Kidney epithelial cell (primary cell): ENCODE measurements at places on chromosomes 2 and 18. TPM values are rescaled to one million over a fixed set of nuclear protein-coding genes. Genes with fewer than 3 reads are reported as not detected.

Gene PSMA8
- total RNA-seq = not detected in 2 replicates

Gene DSC3
- 3.3 and 3.4 TPM in 2 replicates for total RNA-seq

DNA sequence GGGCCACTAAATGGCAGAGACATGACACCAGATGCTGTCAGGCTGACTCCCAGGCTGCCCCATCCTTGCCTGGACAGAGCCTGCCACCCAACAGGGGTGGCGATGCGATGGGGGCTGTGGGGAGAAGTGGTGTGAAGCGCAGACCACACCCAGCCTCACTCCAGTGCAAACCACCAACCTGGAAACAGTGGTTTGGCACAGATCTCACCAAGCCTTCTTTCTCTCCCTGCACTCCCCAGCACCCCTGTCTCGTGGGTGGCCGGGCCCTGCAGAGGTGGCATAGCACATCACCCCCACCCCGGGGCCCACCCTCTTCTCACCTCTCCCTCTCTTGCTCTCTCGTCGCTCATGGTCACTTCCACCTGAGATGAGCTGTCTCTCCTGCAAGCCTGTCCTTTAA lies 32.6 kb downstream of the CIB4 start:
- DNase-seq = no peak

DNA sequence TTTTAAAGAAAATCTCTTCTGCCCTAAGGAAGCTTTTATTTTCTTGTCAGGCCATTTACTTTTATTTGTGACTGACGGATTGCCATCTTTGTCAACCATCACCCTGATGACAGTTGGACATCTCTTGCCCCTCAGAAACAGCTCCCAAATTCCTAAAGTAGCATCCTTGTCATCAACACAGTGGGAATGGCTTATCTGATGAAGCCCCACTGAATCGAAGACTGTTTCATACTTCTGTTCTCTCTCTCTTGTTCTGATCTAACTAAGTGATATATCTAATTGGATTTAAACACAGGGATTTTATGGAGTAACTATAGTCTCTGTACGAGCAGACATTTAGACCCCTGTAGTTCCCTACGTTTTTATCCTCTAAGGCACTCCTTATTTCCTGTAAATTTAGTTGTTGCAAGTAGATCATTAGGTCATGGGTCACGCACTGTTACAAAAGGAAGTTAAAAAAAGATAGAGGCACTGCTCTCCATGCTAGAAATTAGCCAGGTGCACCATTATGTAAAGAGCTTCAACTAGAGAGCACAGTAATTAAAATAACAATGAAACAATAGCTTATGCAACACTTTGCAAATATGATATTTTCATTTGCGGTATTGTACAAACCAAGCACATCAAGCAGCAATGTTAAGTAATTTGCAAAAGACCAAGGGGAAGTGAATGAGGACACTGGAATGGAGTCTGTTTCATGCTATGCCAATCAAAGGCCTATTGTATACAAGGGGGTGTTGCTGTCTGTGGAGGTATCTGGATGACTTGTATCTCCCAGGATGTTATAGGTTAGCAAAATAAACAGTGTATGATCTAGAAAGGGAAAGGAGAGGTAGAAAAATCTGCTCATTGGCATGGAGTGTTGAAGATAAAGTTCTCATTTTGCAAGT lies 284.7 kb downstream of the LRRTM1 start:
- DNase-seq = no peak

GRCh38 chr2:70947556-70948184 lies 12.0 kb downstream of the ATP6V1B1 start:
- no peak for DNase-seq

Gene CCDC148
- 0.68 and 1.0 TPM in 2 replicates for total RNA-seq

DNA sequence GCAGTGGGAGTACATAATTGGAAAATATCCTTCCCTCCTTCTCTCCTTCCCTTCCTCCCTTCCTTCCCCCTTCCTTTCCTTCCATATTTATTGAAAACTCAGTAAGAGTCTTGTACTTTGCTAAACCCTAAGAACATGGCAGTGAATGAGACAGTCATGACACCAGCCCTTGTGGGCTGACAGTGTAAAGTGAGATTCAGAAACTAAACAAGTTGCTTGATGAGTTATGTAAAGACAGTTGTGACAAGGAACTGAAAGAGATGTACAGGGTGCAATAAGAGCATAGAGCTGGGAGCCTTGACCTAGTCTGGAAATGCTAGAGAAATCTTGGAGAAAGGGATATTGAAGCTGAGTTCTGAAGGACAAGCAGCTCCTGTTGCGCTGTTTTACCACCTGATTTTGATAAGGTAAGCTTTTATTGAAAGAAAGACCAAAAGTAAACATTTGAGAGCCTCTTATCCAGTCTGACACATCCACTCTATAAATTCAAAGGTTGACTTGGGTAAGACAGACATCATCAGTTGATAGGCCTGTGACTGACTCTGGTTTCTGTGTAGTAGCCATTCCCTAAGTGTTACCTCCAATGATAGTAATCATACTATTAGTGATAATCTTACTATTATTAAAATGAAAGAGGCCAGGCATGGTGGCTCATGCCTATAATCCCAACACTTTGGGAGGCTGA lies 66.5 kb upstream of the SKOR2 start:
- no peak for DNase-seq

Gene COL4A3
- total RNA-seq = 0.96 and 2.3 TPM in 2 replicates

DNA sequence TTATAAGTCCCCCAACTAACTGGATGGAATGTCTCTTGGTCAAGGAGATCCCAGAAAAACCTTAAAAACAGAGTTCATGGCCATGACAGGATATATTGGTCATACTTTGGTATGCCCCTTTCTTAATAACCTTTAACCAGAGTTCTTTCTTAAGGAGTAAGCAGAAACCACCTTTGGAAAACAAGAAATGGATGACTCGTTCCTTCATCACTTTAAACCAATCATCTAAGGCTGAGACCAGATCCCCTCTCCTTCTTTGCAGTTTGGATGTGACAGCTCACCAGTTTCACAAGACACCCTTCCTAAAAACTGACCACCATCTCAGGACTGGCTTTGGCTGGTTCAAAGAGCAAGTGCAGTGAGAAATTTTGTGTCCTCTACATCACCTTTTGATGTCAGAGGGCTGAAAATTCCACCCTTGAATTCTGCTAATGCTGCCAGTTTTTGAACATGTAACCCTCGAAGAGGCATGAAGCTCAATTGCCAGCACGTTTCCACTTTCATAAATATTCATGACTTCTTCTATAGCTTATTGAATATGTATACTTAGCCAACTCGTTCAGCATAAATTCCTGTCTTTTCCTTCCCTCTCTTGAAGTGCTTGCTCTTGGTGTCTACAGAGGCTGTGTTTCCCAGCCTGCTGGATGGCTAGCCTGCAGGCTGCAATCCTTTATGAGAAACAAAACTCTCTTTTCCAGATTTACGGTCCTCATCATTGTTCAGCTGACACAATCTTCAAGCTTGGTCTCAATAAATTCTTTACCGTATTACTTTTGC lies 1323.5 kb upstream of the TMEFF2 start:
- DNase-seq = peak; percentile 62

Gene SLC11A1
- total RNA-seq = 0.21 TPM in 1 of 2 replicates, not detected in the other

DNA sequence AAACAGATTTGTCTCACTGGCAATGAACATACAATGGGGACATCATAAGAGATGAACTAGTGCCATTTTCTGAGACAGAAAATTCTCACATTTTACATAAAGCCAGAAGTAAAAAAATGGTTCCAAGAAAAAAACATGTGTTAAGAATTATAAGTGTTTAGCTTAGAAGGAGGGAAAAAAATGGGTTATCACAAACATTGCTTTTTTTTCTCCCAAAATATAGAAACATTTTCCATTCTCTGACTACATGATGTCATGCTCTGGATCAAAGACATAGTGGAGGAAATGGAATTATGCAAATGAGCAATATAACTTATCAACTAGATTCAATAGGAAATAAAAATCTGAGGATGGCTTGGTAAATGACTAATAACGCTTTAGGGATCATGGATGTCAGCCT lies 49.8 kb downstream of the SPATS2L start:
- no peak for DNase-seq

GRCh38 chr18:58669731-58670378 lies 1.4 kb upstream of the MALT1 start:
- DNase-seq = peak; percentile 61

Gene OTOS
- not detected in 2 replicates for total RNA-seq

- no peak for DNase-seq
Observed at GRCh38 chr2:155223781-155224406, 525.4 kb downstream of the KCNJ3 start.

DNA sequence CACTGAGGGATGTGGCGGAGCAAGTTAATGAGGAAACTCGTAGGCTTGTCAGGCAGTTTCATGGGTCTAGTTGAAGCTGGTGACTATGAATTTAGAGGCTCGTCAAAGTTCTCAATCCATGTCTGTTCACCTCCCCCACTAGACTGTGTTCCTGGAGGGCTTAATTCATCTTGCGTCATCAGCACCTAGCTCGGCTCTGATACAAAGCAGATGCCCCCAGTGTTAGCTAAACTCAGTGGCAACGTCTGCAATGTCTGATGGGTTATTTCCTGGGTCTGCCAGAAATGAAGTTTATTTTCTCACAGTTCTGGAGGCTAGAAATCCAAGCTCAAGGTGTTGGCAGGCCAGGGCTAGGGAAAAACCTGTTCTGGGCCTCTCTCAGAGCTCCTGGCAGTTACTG lies 140.6 kb downstream of the PID1 start:
- no peak for DNase-seq

DNA sequence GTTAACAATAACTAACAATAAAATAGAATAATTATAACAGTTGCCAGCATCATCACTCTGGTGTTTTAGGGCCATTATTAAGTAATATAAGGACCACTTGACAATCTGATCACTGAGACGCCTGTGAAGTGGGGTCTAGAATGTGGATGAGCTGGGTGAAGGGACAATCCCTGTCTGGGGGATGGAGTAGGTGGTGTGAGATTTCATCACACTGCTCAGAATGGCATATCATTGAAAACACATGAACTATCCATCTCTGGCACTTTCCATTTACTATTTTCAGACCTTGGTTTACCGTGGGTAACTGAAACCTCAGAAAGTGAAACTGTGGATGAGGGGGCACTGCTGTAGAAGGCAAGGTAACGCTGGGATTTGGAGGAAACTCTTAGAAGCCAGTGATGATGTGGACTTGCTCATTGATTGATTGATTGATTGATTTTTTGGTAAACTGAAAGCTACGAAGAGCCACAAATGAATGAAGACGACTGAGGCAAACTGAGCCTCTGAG lies 204.4 kb upstream of the TWIST2 start:
- DNase-seq = no peak

Gene HNMT
- 8.8 and 9.9 TPM in 2 replicates for total RNA-seq

Gene ERBB4
- total RNA-seq = 2.6 and 2.7 TPM in 2 replicates

DNA sequence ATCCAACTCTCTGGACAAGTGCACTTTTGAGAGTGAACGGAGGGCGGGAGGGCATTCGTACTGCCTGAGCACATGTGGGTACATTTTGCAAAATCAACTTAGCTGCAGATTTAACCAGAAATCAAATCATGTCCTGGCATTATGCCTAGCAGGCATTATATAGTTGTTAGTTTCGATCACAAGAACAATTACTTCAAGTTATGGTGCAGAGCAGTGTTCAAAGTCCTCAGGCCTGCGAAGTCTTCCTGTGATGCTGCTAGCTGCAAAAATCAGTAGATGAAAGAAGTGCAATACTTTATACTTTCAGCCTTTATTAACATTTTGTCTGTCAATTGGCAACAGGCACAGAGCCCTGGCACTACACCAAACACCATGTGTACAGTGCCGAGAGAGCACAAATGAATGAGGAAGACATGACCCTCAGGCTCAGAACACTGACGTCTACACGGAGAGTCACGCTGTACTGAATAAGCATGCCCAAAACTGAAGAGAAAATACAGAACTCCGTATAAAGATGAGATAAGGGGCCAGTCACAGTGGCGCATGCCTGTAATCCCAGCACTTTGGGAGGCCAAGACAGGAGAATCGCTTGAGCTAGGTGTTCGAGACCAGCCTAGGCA lies 92.1 kb upstream of the CREB1 start:
- no peak for DNase-seq

GRCh38 chr18:59853380-59853779 lies 46.4 kb upstream of the PMAIP1 start:
- DNase-seq = no peak

DNA sequence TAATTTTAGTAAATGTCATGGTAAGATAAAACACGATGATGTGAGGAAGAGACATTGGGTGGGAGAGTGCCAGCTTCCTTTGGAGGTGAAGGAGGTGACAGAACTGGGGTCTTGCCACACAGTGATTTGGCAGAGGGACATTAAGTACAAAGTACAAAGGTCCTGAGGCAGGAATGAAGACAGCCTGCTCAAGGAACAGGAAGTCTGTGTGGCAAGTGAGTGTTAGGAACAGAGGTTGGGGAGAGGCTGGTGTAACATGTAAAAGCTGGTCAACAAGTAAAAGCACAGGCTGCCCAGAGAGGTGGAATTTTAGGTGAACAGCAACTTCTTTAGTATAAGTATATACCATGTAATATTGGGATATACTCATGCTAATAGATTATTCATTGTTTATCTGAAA lies 73.1 kb downstream of the INPP5D start:
- no peak for DNase-seq

Gene DLGAP1
- 1.9 and 2.6 TPM in 2 replicates for total RNA-seq

DNA sequence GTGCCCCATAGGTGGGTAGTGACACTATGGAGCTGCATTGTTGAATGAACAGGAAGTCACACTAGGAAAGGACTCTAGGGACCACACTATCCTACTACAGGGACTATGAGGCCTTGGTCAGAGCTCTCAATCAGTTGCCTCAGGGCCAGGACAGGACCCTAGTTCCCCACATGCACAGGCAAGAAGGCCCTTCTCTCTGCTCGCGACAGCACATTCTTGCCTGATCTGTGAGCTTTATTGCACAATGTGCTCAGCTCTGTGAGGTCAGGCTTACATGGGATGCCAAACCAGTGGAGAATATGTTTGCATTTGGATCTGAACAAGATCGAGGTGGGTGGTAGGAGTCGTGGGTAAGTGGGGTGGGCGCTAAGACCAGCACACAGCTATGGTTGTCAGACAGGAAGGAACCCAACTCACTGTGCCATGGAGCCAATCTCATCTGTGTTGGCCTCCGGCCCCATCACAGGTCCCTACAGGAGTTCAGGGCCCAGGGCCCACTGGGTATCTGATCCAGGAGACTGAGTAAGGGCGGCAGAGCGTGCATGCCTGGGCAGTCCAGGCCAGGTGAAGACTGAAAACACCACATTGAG lies 8.0 kb downstream of the PCARE start:
- DNase-seq = no peak

Gene ANKRD30B
- total RNA-seq = 0.07 and 0.08 TPM in 2 replicates

GRCh38 chr18:69691008-69691760 lies 256.5 kb downstream of the CD226 start:
- DNase-seq = no peak

Gene GPBAR1
- total RNA-seq = 0.92 TPM in 1 of 2 replicates, not detected in the other

- DNase-seq = no peak
Observed at GRCh38 chr2:174035981-174036742, 71.0 kb upstream of the SP3 start.
